ENCODE measurements at places on chromosomes 6 and 20.

GRCh38 chr20:59805786-59806577, 127.5 kb downstream of the SYCP2 start:
- DNase-seq = no peak

- no peak for DNase-seq
Observed at GRCh38 chr6:148943451-148943850, 196.6 kb downstream of the UST start.

DNA sequence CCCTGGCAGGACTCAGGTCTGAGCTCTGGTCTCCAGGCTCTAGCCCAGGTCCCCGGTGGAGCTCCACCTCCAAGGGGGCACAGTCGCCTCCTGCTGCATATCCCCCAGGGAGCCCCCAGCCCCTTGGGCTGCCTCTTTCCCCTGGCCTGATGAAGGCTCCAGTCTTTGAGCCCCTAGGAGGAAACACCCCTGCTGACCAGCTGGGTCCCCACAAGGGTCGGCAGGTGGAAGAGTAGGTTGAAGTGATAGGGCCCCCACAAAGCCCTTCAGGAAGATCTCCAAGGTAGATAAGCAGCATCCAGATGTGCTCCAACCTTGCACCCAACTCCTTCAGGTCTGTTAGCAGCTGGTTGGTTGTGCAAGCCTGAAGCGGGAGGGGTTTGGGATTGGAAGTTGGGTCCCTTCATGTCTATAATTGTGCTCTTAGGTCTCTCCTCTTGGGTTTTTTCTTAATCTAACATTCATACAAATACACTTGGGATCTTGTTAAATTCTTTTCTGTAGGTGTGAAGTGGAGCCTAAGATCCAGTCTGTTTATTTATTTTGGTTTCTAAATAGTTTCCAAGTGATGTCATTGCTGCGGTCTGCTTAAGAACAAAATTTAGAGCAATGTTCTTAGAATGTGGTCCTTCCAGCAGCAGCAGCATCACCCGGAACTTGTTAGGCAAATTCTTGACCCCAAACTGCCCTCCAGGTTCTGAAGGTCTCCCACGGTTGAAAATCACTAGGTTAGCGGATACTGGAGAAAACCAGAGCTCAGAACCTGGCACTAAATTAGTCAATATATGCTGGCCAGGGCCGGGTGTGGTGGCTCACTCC, 5.1 kb downstream of the UBE2C start:
- no peak for DNase-seq

DNA sequence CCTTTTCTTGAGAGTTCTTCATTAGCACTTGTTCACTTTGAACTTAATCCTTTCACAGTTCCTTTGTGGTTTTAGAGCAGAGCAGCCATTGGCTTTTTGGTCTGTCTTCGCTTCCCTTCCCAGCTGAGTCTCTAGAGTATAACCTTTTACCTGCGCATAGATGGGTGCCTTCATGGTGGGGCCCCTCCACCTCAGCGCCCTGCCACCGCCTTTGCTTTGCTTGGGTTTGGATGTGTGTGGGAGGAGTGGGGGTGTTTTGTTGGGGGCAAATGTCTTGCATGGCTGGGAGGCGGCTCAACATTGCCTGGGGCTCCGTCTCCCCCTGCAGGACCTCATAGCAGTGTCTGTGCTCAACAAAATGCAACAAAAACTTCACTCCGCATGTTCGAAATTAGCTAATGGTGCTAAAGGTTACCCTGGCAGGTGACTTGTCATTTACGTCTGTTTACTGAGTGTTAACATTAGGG, 11.9 kb downstream of the PYGB start:
- DNase-seq = no peak

DNA sequence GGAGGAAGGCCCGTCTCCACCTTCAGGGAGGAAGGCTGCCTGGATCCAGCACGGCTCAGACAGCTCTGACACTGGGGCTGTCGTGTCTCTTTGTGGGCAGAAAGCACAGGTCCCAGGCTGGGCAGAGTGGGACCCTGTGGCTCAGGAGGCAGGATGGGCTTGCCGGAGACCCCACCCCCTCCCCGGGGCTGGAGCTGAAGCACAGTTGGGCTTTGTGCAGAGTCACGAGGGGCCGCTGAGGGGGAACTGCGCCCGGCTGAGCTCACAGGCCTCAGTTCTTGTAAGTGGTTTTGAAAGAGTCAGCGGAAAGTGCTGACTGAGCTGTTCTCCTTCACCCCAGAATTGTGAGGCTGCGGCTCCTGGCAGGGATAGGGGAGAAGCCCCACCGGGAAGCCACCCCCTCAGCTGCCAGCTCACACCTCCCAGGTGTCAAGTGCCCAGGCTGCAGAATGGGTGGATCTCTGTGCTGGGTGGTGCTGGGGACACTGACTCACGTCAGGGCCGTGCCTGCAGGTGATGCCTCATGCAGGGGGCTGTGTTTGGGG, 145.5 kb upstream of the RNF24 start:
- DNase-seq = no peak

- no peak for DNase-seq
Observed at GRCh38 chr6:36018339-36018738, 6.1 kb downstream of the SLC26A8 start.

DNA sequence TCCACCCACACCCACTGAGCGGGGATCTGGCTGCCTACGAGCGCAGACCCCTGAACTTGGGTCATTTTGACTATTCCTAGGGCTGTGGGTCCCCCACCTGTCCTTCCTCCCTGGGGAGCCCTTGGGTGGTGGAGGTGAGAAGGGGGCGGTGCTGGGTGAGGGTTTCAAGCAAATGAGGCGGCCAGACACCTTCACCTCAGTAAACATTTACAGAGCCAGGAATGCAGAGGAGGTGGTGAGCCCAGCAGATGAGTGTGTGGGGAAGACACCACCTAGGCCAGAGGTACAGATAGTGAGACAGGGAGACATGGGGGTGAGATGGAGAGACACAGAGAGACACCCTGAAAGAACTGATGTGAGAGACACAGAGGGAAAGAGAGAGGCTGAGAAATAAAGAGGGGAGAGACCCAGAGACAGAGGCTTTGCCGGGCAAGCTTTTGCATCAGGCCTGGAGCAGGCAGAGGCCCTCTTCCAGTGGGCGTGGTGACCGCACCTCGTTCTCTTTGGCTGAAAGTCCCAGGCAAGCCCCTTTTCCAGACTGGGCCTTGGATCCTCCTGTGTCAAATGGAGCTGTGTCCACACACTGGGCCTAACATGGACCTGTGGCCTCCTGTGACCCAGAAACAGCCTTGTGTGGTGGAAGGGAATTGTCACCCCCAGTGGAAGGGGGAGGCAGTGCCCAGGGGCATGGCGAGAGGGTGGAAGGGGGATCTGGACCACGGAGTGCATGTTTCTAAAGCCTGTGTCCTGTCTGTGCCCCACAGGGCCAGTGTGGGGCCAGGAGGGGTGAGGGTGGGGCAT, 29.7 kb downstream of the CEBPB start:
- no peak for DNase-seq

All from NCI-H2081 treated with DMSO at 0.1 percent for 48 hours (cell line).